AML-193 (cell line): ENCODE measurements at places on chromosomes 2 and 18.

GRCh38 chr2:202555356-202555755 is 79.4 kb upstream of the FAM117B start:
- no peak for DNase-seq

DNA sequence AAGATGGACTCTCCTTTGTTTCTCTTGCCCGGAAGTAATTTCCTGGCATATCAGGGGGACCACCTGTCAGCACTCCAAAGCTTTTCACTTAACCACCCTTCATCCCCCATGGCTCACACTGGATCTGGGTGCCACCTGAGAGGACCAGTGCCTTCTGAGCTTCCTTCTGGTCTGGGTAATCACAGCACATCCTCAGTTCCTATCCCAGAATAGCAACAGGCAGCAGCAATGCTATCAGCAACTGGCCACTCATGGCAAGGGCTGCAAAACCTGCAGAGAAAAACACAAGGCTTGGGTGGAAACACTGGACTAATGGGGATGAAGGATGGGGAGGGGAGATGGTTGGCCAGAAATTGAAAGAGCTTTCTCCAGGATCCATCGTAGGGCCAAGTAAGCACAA is 59.9 kb upstream of the STPG4 start:
- no peak for DNase-seq

- DNase-seq: peak; percentile 94
These were observed 60.1 kb upstream of the PAX3 start for GRCh38 chr2:222358876-222359275.

DNA sequence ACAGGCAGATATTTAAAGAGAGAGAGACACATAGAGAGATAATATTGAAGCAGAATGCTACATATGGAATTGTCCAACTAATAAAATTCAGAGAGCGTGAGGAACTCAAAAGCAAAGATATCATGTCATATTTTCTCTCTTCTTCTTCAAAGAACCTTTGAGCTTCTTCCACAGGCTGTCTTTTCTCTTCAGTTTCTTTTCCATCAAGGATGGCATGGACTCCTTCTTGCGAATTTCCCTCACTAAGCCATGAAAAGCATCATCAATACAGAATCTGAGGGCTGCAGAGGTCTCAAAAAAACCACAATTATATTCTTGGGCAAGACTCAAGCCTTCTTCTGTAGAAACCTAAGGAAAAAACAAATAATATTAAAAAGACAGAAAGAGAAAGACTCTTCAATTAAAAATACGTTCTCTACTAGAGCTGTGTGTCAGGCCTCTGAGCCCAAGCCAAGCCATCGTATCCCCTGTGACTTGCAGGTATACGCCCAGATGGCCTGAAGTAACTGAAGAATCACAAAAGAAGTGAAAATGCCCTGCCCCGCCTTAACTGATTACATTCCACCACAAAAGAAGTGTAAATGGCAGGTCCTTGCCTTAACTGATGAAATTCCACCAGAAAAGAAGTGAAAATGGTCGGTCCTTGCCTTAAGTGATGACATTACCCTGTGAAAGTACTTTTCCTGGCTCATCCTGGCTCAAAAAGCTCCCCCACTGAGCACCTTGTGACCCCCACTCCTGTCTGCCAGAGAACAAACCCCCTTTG is 371.9 kb downstream of the RIT2 start:
- no peak for DNase-seq

- DNase-seq: no peak
These were observed 49.1 kb upstream of the ATP6V1B1 start for GRCh38 chr2:70886541-70886987.

- no peak for DNase-seq
These were observed 915.4 kb downstream of the TSN start for GRCh38 chr2:122670897-122671296.

GRCh38 chr18:55864281-55864680 is 276.3 kb upstream of the TCF4 start:
- no peak for DNase-seq

- DNase-seq: no peak
These were observed 44.3 kb downstream of the CYRIA start for GRCh38 chr2:16621316-16621715.

- DNase-seq: no peak
These were observed 15.0 kb downstream of the MLPH start for GRCh38 chr2:237501892-237502513.

GRCh38 chr2:17051538-17051937 is 385.9 kb upstream of the CYRIA start:
- no peak for DNase-seq

DNA sequence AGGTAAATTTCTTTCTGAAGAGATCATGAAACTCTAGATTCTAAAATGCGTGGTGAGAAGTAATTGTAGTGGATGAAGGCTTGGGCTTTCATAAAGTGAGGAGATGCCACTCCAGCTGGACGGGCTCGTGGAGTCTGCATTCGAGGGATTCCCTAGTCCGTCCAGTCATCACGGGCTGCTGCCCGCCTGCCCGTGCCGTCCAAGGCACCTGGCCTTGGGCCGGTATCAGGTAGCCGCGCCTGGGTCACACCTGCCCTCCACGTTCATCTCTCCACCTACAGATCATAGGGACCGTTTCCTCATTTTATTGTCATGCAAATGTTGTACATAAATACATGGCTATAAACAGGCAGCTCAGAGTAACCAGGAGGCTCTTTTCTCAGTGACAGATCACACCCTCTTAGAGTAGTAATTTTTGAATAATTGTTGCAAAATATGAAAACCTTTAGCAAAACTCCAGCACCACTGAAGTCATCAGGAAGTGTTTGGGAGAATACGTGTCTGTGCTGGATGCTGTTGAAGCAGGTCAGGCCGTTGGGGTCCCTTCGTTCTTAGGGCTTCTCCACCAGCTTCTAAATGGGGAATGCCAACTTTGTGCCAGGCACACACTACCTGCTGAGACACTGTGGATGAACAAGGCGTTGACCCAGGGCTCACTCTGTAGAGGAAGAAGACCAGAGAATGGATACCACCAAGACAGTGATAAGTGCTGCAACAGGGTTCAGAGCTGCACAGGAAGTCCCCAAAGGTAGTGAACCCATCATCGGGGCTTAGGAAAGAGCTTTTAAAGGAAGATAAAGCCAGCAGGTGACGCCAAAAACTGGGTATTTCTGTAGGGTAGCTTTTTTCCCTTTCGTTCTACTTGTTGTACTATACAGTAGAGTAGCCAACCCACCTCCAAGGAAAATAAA is 112.5 kb downstream of the FAM210A start:
- DNase-seq: no peak

GRCh38 chr2:238263204-238264071 is 23.6 kb upstream of the HES6 start:
- peak; percentile 76 for DNase-seq

DNA sequence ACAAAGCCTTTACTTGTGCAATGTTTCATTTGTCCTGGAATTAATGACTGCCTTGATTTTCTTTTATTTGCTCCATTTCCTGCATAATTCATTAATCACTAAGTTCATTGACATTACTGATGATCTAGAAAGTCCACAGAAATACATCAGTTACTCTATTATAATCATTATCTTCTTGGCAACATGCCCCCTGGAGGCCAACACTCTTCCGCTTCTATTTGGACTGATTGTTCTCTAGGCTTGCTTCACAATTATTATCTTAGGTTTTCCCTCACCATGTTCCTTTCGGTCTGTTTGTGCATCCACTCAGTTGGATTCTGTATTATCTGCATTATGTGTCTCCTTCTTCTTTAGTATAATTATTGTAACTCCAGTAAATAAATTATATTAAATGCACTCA is 461.0 kb upstream of the CDH2 start:
- no peak for DNase-seq

GRCh38 chr2:46801731-46802664 is 113.6 kb downstream of the MCFD2 start:
- no peak for DNase-seq

- no peak for DNase-seq
These were observed 1.3 kb downstream of the AMMECR1L start for GRCh38 chr2:127884436-127884835.

DNA sequence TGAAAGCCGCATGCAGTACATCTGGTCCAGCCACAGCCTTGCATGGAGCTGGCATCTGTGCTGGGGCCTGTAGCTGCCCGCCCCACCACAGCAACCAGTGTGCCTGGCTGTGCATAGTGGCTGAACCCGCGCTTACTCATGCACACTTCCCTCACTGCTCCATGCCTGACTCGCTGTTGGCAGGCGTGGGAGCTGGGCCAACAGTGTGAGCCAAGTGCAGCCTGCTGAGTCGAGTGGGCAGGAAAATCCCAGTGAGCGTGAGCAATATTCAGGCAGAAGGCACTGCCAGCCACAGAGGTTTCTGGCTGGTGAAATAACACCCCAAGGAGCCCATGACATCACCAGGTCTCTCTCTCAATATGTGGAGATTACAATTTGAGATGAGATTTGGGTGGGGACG is 1674.1 kb upstream of the TMEFF2 start:
- DNase-seq: no peak

- peak; percentile 40 for DNase-seq
These were observed at the start of gene ASAP2 for GRCh38 chr2:9205963-9206948. TSS of gene ASAP2 (plus strand) at chr2:9206812. CDS start at chr2:9207105, 293 bp downstream.

DNA sequence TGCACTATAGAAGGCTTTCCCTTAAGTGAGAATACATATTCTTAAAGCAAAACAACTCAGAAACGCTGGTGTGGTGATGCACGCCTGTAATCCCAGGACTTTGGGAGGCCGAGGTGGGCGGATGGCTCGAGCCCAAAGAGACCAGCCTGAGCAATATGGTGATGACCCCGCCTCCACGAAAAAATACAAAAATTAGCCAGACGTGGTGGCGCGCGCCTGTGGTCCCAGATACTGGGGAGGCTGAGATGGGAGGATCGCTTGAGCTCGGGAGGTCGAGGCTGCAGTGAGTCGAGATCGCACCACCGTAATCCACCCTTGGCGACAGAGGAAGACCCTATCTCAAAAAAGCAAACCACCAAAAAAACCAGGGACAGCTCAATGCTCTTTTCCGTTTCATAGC is 750 bp upstream of the CCDC150 start:
- DNase-seq: no peak

DNA sequence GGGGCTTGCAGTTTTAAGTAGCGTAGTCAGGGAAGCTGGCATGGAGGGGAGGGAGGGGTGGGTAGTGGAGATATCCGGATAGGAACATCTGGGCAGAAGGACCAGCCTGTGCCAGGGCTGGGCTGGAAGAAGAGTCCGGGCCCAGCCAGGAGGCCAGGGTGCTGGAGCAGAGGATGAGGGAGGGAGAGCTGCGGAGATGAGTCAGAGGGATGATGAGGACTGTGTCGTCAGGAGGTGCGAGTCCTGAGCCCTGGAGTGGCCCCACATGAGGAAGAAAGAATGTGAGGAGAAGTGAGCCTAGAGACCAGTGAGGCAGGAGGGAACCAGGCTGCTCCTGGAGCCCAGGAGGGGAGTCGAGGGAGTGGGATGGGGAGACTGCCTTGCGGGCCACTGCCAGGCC is 82.4 kb downstream of the CTIF start:
- no peak for DNase-seq

DNA sequence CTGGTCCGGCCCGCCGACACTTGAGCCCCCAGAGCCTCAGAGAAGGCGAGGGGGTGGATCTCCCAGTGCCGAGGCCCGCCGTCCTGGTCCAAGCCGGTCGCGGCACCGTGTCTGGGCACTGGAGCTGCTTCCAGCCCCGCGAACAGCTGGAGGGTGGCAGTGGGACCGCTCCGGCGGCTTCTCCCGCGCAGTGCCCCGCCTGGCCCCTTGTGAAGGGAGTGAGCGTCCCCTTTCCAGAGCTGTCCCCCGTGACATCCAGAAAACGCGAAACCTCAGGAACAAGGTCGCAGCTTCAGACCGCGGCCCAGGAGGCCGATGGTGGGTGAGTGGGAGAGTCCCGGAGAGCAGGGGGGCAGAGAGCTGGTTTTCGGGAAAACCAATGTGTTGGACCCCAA is 579 bp upstream of the EMX1 start:
- no peak for DNase-seq

GRCh38 chr2:138572318-138572717 is 70.7 kb downstream of the SPOPL start:
- DNase-seq: no peak

- DNase-seq: no peak
These were observed 67.8 kb downstream of the NFATC1 start for GRCh38 chr18:79463424-79463960.

- DNase-seq: no peak
These were observed 714 bp downstream of the HOXD10 start for GRCh38 chr2:176117162-176117822.

GRCh38 chr2:106649306-106649705 is 162.1 kb downstream of the CD8B2 start:
- DNase-seq: no peak

DNA sequence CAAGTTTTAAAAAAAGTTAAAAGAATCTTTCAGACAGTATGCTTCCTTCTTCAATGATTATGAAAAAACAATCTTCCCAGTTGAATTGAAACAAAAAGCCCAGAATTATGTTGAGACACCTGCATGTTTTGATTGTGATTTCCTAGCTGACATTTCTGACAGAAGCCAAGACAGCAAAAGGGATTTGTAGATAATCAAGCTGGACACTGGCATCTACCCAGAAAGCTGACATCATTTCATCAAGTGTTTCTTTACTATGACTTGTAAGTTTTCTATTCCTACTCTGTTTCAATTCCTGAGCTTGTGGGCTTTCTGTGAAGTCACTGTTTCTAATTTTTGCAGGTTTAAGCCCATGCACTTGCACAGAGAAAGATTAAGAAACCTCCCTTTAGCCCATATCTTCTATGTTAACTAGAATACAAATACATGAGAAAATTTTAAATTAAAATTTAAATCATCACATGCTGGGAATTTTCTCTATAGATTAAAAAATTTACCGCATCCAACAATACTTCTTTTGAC is 82.9 kb upstream of the CCDC85A start:
- no peak for DNase-seq

DNA sequence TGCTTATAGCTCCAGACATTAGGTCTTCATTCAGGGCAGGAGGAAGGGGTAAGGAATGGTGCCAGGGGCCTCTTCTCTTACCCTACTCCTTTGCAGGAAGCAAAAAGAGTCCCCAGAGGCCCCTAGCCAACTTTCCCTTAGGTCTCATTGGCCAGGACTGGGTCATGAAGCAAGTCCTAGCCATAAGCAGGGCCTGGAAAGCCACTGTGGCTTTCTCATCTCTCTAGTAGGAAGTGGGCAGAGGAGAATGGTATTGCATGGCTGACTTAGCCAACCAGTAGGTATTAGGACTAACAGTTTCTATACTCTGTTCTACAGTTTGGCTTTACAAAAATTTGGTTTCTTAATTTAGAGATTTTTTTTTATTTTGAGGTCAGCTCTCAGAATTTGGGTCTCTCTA is 4.8 kb downstream of the FAM228A start:
- peak; percentile 20 for DNase-seq

DNA sequence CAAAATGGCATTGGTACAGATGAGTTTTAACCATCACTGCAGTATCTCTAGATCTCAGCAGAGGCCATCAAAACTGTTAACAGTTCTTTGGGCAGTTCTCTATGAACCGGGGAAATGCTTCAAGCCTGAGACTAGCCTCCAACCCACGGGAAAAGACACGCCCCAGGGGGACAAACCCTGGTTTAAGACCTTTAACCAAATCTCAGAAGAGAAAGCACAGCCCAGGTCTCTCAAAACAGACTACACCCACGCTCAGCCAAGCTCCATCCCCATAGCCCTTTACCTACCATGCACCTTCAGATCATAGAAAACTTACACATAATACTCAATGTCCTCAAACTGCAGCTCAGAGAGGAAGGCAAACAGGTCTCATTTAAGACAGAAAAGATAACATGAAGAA is 78.3 kb downstream of the TMEM163 start:
- no peak for DNase-seq
